Stimulated activated CD8-positive, alpha-beta memory T cell treated with anti-CD3 and anti-CD28 coated beads, Interleukin-12 subunit alpha, Interleukin-12 subunit beta, amount 100 ng/mL, for 1 hour (primary cell): ENCODE measurements at places on chromosomes 16 and 17.
A peak's percentile ranks its signal among the peaks of the same experiment; 100 is the strongest.

DNA sequence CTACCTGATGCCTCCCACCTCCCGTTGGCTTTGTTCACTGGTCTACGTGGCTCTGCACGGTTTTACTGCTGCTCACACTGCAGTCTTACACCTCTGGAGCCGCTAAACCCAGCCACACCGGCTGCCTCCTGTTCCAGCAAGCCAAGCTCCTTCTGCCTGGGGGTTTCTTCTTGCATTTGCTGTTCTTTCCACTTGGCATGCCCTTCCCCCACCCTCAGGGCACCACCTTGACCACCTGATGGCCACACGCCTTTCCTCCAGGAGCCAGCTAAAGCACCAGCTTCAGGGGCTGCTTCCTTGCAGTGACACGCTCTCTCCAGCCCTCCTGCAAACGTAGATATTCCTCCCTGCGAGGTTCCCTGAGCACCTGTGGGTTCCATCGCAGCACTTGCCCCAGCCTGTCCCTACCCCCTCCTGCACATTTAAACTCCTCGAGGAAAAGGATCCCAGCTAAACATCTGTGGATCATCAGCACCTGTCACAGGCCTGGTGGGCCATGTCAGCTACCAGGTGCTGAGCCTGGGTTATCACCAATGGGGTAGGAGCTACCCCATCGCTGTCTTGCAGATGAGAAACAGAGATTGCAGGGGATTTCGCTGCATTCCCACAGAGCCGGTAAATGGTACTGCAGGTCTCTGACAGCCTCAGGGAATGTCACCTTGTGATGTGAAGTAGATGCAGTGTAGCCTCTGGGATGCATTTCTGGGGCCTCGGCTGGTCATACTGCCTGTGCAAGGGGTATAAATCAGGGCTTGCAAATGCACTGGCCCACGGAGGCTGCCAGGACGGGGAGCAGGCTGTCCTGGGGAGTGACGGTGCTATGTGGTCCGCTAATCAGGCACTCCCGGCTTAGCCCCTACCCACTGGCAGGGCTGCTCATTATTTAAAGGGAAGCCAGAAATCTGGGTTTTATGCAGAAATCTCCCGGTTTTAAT is 285.2 kb downstream of the CPPED1 start:
- no peak for DNase-seq

- no peak for DNase-seq
Observed at GRCh38 chr17:37547986-37548385, 58.3 kb downstream of the DUSP14 start.

- no peak for DNase-seq
Observed at GRCh38 chr16:87976665-87977064, 25.4 kb downstream of the BANP start.

GRCh38 chr17:73785496-73785895 is 141.3 kb upstream of the SDK2 start:
- no peak for DNase-seq

GRCh38 chr16:85514295-85514597 is 98.9 kb upstream of the GSE1 start:
- no peak for DNase-seq

GRCh38 chr17:77479372-77480198 is 338.8 kb downstream of the SEC14L1 start:
- DNase-seq = no peak

DNA sequence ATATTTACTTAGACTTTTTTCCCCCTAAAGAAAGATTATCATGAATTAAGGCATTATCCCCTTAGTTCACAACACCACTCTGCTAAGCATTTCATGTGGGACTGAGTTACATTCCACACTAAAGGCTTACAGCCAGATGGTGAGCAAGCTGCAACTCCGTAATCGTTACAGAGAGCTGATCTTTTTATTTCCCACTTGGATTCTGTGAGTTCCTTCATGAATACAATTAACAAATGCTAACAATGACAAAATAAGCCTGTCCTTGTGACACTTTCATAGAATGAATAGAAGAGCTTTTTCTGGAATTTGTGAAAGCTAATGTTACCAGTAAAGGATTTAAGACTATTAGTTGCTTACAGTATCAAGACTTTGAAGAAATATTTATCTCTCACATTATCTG is 8.7 kb downstream of the OGFOD1 start:
- DNase-seq = no peak

DNA sequence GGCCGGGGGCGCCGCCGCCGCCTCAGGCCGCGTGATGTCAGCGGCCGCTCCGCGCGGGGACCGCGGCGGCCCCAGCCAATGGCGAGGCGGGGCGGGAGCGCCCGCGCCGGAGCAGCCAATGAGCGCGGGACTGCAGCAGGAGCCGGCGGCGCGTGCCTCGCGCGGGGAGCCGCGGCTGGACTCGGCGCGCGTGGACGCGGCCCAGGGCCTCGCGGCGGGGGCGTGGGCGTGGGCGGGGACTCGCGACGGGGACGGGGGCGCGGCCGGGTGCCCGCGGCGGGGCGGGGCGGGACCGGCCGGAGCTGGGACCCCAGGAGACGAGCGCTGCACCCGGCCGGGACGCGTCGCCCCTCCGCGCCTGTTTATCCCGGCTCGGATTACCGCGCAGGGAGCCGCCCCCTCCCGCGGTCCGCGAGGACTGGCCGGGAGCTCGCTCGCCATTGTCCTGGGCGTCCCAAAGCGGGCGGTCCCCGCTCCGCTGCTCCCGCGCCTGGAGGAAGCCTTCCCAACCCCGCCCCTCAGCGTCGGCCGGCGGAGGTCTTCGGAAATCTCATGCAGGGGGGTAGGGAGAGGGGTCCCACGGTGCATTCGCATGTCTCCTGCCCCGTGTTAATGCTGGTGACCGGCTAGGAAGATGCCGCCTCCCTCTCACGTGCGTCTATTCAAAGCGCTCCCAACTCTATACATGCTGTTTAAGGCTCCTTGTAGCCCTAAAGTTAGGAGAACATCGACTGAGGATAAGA is at the start of gene RNF157:
Gene RNF157, minus strand, starts transcription at position 33 of the 743 bp plus-strand sequence. CDS start 253 bp downstream, outside the sequence.
- DNase-seq = no peak

GRCh38 chr16:68744744-68745280 is 7.7 kb downstream of the CDH1 start:
- DNase-seq = no peak

- DNase-seq = no peak
Observed at GRCh38 chr17:27647765-27648164, 16.8 kb downstream of the LGALS9 start.

DNA sequence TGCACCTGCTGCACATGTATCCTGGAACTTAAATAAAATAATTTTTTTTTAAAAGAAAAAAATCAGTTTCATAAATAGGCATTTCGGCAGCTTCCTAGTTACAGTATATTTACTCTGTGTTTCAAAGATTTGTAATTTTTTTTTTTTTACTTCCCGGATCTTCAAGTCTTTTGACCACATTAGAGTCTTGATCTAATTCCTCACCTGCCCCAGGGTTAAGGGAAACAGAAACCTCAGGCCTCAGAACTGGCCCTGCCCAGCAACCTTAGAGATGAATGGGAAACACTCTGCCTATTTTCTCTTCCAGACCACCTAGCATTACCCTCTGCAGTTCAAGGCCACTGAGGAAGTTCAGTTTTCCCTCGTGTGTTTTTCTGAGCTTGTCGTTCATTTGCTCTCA is 304.0 kb downstream of the MAF start:
- DNase-seq = no peak

GRCh38 chr17:73356561-73357170 is 44.9 kb upstream of the CDC42EP4 start:
- no peak for DNase-seq

GRCh38 chr16:53502331-53503269 is at the start of gene AKTIP:
Gene AKTIP (minus strand): TSS chr16:53503209. CDS start chr16:53500259, 2,950 bp downstream.
- peak; percentile 32 for DNase-seq

- DNase-seq = no peak
Observed at GRCh38 chr16:15847611-15848175, 9.1 kb downstream of the MYH11 start.

DNA sequence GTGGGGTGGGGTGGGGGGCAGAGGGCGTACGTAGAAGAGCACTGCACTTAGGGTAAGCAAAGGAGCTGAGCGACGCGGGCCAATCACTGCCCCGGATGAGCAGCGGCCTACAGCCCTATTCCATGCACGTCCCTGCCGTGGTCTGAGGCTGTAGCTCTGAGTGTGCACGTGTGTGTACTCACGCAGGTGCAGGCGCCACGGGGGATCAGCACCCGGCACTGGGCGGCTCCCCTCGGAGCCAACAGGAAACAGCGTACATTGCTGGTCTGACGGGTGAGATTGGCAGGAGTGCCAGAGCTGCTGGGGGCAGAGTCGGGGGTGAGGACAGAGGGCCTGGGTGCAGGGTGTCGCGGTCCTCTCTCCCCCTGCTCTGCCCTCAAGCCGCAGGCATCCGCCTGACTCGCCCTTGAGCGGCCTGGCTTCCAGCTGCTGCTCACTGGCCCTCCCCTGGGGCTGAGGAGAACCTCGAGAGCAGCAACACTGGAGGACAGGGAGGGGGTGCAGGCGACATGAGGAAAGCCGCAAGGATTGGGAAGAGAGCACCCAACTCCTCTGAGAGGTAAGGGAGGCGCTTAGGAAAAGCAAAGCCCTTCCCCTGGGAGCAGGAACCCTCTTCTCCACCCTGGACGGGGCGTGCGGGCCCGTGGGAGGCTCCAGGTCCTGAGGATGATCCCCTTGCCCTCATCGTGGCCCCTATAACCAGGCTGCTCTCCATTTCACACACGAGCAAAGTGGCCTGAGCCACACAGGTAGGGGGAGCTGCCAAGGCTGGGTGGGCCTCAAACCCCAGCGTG is 57.8 kb downstream of the ENGASE start:
- DNase-seq = no peak

DNA sequence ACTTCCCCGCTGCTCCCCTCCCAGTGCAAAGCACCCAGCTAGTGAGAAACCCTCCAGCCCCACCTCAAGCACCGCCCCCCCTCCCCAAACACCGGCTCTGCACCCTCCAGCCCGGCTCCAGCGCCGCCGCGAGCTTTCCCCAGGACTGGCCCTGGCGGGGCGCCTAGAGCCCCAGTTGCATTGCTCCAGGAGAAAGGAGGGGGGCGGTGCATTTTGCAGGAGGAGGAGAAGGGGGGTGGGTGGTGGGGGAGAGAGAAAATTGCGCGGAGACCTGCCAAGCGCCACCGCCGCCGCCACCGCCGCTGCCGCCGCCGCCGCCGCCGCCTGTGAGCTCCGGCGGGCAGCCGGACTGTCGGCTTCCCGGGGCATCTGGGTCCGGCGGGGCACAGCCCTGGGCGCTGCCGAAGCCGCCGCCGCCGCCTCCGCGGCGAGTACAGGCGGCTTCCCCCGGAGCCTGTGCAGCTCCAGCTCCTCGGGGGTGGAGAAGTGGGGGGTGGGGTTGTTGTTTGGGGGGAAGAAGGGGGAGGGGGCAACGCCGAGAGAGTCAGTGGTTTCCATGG is 333 bp upstream of the NOG start:
- no peak for DNase-seq

GRCh38 chr17:44354582-44355561 is 8.8 kb downstream of the FAM171A2 start:
- peak; percentile 39 for DNase-seq

DNA sequence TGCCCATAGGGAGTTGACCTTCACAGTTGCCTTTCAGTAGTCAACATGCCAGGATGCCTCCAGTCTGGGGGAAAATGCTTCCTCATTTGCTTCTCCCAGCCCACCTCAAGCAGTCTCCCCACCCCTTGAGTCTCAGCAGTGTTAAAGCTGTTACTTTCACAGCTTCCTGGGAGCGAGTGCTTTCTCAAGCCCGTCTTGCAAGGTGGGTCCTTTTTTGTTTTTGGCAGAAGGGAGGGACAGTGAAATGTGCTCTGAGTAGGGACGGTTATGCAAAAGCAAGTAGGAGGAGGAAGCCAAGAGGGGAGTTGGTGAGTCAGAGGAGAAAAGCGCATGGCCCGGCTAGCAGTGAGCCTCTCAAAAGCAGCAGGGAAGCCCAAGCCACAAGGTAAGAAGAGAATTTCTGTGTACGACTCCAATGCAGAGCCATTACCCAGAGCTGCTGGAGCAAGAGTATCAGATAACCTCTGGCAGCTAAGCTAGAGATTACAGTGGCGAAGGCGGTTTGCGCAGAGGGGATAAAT is at the start of gene CHST4:
Gene CHST4, plus strand, starts transcription at position 316 of the 521 bp plus-strand sequence. CDS start 10,252 bp downstream, outside the sequence.
- no peak for DNase-seq

DNA sequence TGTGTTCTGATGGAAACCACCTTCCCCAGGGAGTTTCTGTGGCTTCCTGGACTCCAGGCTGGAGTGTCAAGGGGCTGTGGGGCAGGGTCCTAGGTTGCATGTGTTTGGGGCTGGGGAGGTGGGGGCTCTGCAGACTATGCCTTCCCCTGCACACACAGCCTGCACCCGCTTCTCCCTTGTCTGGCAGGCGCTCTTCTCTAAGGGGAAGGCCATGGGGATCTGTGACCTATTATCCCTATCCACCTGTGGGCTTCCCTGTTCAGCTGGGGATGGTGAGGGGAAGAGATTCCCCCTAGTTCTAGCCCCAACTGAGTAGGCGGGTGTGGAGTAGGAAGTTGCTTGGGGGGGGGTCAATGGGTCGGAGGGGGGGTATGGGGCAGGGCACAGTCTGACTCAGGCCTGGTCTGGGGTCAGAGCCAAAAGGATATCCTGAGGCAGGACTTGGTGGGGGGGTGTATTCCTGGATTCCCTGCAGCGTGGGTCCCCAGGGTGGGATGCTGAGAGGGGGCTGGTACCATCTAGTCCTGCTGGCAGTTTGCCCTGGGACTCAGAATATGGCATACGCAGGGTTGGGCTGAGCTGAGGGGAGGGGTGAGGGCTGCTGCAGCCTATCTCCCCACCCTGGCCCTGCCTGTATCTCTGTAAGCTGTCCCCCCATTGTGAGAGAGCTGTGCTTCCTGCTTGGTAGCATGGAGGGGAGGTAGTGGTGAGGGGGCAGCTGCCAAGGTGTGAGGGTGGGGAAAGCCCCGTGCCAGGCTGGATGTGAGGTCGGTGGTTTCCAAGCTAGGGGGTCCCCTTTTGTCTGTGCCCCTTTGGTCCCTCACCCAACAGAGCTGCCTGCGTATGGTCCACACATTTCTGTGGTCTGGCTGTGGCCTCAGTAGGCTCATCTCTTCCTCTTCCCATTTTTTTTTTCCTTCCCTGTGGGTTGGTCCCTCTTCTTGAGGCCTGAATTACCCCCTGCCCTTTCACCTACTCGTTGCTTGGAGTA is 14.7 kb downstream of the RARA start:
- DNase-seq = peak; percentile 63

- DNase-seq = no peak
Observed at GRCh38 chr17:31469959-31470358, 78.5 kb downstream of the RAB11FIP4 start.

DNA sequence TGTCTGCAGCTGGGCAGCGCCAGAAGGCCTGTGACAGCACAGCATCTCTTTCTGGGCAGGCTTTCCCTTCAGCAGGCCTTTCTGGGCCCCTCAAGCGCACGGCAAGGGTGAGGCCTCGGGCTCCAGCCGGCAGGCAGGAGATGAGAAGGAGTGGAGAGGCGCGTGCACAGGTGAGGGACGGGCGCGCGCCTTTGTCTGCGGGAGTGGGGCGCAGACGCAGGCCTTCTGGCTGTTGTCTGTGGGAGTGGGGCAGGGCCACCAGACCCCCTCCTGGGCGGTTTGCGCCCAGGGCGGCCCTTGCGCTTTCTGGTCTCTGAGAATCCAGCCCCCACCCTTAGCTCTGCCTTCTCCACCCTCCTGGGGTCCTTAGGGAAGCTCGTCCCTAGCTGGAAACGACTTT is 6.5 kb downstream of the ZNF205 start:
- no peak for DNase-seq

DNA sequence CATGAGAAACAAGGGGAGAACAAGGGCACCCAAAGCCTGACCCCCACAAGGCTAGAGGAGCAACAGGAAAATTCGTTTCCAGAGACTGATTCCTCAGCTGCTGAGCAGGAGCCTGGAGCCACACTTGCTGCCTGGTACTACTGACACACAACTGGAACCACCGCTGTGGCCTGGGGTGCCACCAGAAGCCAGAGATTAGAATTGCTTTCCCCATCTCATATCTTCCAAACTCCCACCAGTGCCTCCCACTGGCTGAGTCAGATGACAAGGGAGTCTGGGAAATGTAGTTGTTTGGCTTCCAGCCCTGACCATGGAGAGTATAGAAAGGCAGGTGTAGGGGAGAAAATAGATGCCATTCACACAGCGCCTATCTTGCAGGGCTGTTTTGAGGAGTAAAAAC is 4.1 kb upstream of the TMEM11 start:
- no peak for DNase-seq
